ENCODE measurements at places on chromosomes 5 and 9. TPM values are rescaled to one million over a fixed set of nuclear protein-coding genes. Genes with fewer than 3 reads are reported as not detected.

- H3K4me1 ChIP-seq, result no peaks in the 10 kb centered on the region
- H3K36me3 ChIP-seq, result no peaks in the 10 kb centered on the region
- H3K4me3 ChIP-seq, result no peak overlapping the region
- no peaks in the 10 kb centered on the region for H3K27me3 ChIP-seq
- no peak for DNase-seq
Measured at GRCh38 chr9:133711428-133712220, 26.5 kb downstream of the SARDH start.

- peak overlapping the region; percentile 50 for H3K4me3 ChIP-seq
- no peaks in the 10 kb centered on the region for H3K4me1 ChIP-seq
- H3K36me3 ChIP-seq, result no peaks in the 10 kb centered on the region
- peak; percentile 46 for DNase-seq
- H3K27me3 ChIP-seq, result no peaks in the 10 kb centered on the region
Measured at GRCh38 chr9:34701023-34701768, 8.7 kb downstream of the CCL21 start.

DNA sequence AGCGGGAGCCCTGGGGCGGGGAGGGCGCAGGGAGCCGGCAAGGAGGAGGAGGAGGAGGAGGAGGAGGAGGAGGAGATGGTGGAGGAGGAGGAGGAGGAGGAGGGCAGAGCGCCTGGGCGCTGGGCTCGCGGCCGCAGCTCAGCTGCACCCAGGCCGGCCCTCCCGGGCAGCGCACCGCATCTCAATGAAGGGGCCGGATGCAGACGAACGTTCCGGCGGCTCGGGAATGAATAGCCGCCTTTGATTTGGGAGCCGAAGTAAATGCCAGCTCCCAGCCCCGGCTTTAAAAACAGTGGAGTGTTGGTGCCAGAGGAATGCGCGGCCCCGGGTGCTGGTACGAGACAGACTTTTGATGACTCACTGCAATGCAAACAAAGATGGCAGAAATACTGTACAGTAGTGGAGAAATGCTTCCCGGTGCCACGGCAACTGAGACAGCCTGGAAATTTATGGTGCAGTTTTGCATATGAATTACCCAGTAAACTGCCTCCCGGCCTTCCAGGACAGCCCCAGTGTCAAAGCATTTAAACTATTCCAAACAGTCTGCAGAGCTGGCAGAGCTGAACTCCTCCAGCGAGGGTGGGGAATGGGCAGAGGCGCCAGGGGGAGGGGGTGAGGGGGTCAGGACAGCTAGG, 43.1 kb downstream of the NACC2 start:
- H3K4me3 ChIP-seq, result peak overlapping the region; percentile 45
- peak overlapping the region; percentile 58 for H3K27ac ChIP-seq
- peak; percentile 90 for DNase-seq
- no peaks in the 10 kb centered on the region for H3K27me3 ChIP-seq

DNA sequence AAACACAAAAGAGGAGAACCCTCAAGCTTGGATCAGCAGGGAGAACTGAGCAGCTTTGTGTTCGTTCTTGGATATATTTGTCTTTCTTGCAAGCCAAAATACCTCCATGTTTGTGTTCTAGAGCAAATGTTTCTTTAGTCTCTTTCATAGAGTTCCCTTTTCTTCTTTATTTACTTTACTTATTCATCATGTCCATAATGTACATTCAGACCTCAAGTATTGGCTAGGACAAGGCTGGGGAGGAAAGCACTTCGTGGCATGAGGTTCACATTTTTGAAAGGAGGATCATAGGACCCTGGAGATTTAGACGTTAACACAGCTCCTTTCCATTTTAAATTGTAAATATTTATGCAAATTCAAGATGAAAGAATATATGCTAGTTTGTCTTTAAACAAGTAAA, 590.2 kb upstream of the MEF2C start:
- H3K4me3 ChIP-seq, result no peak overlapping the region
- DNase-seq, result no peak
- no peaks in the 10 kb centered on the region for H3K36me3 ChIP-seq
- H3K4me1 ChIP-seq, result no peaks in the 10 kb centered on the region
- H3K27ac ChIP-seq, result no peak overlapping the region

DNA sequence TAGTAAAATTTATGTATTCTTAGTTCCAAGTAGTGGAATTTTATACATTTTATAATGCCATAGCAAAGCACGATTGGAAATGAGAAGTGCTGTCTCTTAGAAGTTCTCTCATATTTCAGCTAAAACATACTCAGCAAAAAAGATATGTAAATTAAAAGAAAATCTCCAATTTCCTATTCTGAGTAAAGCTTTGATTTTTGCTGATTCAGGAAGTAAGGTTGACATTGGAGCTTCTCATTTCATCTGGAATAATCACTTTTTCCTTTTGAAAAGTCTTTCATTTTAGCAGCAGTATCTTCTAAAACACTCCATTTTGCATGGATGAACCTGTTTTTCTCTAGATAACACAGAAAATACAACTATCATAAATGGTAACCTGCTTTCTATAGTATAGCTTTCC, 121.0 kb downstream of the ZCCHC7 start:
- H3K4me1 ChIP-seq, result no peaks in the 10 kb centered on the region
- H3K36me3 ChIP-seq, result no peaks in the 10 kb centered on the region
- DNase-seq, result no peak
- H3K27ac ChIP-seq, result no peak overlapping the region

GRCh38 chr5:172502969-172503368, 48.6 kb upstream of the SH3PXD2B start:
- no peaks in the 10 kb centered on the region for H3K36me3 ChIP-seq
- DNase-seq, result peak; percentile 2
- H3K4me3 ChIP-seq, result no peak overlapping the region

GRCh38 chr5:133122711-133123110, 70.9 kb downstream of the HSPA4 start:
- no peaks in the 10 kb centered on the region for H3K4me1 ChIP-seq
- H3K4me3 ChIP-seq, result no peak overlapping the region
- H3K36me3 ChIP-seq, result no peaks in the 10 kb centered on the region
- H3K27me3 ChIP-seq, result no peaks in the 10 kb centered on the region
- no peak overlapping the region for H3K27ac ChIP-seq

The RETREG1 gene
- 18.4 TPM for total RNA-seq

The PTRH1 gene
- 25.4 TPM for total RNA-seq

All from prostate gland (tissue), 2 donors.